ENCODE measurements at places on chromosomes 16 and 17.

DNA sequence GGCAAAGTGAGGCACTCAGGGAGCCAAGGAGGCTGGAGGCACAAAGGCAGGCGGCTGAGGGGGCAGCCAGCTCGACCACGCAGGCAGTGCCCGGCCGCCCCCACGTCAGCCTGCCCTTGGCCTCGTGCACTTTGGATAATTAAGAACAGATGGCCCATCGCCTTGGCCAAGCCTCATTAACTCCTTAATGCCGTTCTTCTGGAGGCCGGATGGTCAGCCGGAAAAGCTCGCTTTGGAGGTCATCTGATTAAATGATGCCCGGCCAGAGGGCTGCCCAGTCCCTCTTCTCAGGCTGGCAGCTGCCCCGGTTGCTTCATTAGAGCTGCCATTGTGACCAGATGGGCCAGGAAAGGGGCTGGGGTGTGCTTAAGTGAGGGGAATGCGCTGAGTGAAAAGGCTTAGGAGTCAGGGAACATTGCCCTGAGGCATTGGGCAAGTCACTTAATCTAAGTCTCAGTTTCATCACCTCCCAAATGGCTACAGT, 364.0 kb downstream of the NPIPA8 start:
- H3K4me1 ChIP-seq, result no peaks in the 10 kb centered on the region
- H3K27ac ChIP-seq, result no peak overlapping the region
- no peaks in the 10 kb centered on the region for H3K27me3 ChIP-seq
- no peaks in the 10 kb centered on the region for H3K36me3 ChIP-seq
- no peak for DNase-seq

GRCh38 chr16:66895999-66896398, 15.7 kb downstream of the PDP2 start:
- no peaks in the 10 kb centered on the region for H3K27me3 ChIP-seq
- no peak overlapping the region for H3K4me3 ChIP-seq
- H3K36me3 ChIP-seq, result peaks cover 8% of the 10 kb centered on the region
- DNase-seq, result no peak

DNA sequence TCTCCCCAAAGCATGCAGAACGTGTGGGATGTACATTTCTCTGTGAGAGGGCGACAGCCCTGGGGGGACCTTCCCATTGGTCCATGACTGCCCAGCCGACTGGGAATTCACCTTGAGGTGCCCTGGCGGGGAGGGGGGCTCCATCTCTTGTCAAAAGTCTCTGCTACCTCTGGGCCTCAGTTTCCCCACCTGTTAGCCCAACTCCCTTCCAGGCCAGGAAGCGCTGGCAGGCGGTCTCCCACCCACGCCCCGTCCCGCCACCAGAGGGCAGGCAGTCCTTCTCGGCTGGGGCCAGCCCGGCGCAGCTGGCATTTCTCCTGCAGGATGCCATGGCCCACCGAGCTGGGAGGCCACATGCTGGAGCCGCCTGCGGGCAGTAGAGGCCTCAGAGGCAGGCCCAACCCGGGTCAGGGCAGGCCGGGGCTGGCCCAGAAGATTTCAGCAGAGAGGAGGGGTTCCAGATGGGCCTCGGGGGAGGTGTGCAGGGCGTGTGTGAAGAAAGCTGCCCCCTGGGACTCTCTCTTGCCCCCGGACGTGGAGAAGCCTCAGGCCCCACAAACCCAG, 16.6 kb downstream of the CD7 start:
- H3K4me3 ChIP-seq, result peak overlapping the region; percentile 22
- H3K27ac ChIP-seq, result peak overlapping the region; percentile 100
- peaks cover 94% of the 10 kb centered on the region for H3K4me1 ChIP-seq
- no peaks in the 10 kb centered on the region for H3K36me3 ChIP-seq
- H3K27me3 ChIP-seq, result no peaks in the 10 kb centered on the region
- DNase-seq, result peak; percentile 77

GRCh38 chr17:64788286-64789060, 126.4 kb upstream of the SMURF2 start:
- H3K36me3 ChIP-seq, result peaks cover 26% of the 10 kb centered on the region
- no peak overlapping the region for H3K27ac ChIP-seq
- H3K4me1 ChIP-seq, result peaks cover 29% of the 10 kb centered on the region
- H3K4me3 ChIP-seq, result no peak overlapping the region
- DNase-seq, result no peak

GRCh38 chr16:12252616-12253015, 276.1 kb downstream of the SNX29 start:
- H3K27me3 ChIP-seq, result no peaks in the 10 kb centered on the region
- DNase-seq, result no peak
- no peak overlapping the region for H3K27ac ChIP-seq
- H3K36me3 ChIP-seq, result no peaks in the 10 kb centered on the region
- no peak overlapping the region for H3K4me3 ChIP-seq

- no peaks in the 10 kb centered on the region for H3K36me3 ChIP-seq
- peaks cover 22% of the 10 kb centered on the region for H3K27me3 ChIP-seq
- peak overlapping the region; percentile 61 for H3K4me3 ChIP-seq
Measured at GRCh38 chr16:10868596-10869469, 8.2 kb upstream of the CIITA start.

- no peak overlapping the region for H3K4me3 ChIP-seq
- DNase-seq, result no peak
- no peak overlapping the region for H3K27ac ChIP-seq
- no peaks in the 10 kb centered on the region for H3K27me3 ChIP-seq
- peaks cover 17% of the 10 kb centered on the region for H3K36me3 ChIP-seq
Measured at GRCh38 chr16:28910086-28911031, 14.7 kb downstream of the RABEP2 start.

DNA sequence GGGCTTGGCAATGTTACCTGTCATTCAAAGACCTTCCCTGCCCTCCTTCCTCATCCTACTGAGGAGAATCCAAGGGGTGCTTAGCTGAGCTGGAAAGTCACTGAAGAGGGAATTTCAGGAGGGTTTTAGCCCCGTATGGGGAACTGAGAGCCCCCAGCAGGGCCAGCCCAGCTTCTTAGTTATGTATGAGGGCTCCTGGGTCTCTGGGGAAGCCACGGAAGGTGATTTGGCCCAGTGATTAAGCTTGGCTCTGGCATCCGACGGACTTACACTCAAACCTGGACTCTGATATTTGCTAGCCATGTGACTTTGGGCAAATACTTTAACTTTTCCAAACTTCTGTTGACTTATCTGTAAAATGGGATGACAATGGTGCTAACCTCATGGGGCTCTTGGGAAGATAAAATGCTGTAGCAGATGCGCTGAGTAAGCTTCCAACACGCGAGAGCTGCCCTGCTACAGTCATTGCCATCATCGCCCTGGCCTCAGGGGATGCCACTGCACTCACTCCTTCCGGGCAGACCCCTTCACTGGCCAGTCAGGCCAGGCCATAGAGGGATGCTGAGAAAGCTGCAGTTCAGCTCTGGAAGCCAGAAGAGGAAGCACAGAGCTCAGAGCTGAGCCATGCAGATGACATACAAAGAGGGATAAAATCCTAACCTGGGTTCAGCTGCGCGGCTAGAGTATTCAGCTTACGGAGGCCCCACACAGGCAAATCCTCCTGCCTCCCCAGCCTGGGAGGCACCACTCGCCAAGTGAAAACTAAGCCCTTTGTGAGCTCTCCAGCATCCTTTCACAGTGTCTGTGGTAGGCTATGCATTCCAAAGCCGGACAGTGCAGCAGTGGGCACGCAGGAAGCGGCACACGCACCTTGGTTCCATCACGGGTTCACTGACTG, 44.9 kb upstream of the PIK3R6 start:
- DNase-seq, result no peak
- peaks cover 75% of the 10 kb centered on the region for H3K36me3 ChIP-seq
- H3K4me1 ChIP-seq, result peaks cover 20% of the 10 kb centered on the region
- no peaks in the 10 kb centered on the region for H3K27me3 ChIP-seq
- no peak overlapping the region for H3K4me3 ChIP-seq
- peak overlapping the region; percentile 56 for H3K27ac ChIP-seq

DNA sequence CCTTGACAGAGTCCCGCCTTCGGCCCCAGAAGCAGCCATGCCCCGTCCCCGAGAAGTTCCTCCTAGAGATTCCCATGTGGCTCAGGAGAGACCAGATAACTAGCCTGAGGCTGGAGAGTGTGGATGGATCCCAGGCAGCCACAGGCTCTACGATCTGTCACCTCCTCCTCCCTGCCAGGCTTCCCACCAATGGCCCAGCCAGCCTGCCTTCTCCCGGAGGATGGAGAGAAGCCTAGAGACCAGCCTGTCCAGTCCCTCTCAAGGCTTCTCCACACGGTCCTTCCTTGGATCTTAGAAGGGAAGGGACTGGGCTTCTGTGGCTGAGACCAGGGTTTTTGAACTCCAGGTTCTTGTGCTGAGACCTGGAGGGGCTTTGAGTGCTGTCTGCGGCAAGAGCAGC, 1.6 kb upstream of the SMTNL2 start:
- H3K4me1 ChIP-seq, result peaks cover 3% of the 10 kb centered on the region
- H3K4me3 ChIP-seq, result no peak overlapping the region
- H3K27ac ChIP-seq, result no peak overlapping the region
- H3K27me3 ChIP-seq, result peaks cover 47% of the 10 kb centered on the region
- H3K36me3 ChIP-seq, result no peaks in the 10 kb centered on the region
- no peak for DNase-seq

DNA sequence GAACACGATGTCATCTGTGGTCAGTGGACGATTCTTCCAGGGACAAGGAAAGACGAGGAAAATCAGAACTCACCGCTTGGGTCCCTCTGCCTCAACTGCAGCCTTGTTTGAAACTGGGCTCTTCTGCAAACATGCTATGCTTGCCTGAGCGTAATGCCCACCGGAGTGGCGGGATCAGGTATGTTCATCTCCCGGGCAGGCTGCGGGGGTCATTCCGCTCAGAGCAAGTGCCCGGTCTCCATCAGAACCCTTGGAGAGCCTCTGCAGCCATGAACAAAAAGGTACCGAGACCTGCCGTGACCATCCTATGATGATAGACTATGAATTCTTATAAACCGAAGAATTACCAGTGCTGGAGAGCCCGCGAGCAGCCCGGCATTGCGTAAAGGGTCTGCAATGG, 64.5 kb upstream of the DNAH17 start:
- no peak for DNase-seq
- peaks cover 2% of the 10 kb centered on the region for H3K36me3 ChIP-seq
- H3K27me3 ChIP-seq, result no peaks in the 10 kb centered on the region
- no peak overlapping the region for H3K4me3 ChIP-seq

DNA sequence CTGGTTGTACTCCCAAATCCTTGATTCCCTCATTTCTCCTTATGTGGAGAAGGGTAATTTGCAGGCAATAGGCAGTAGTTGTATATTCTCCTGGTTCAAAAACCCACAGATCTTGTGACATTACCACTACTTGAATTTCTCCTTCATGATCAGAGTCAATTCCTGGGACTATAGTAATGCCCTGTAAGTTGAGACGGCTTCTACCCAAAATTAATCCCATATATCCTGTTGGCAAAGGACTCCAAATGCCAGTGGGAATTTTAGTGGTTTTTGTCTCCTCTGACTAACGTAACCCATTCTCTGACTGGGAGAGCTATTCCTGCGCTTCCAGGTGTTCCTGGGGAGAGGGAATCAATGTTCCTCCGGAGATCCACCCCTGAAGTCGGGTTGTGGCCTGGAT, 11.6 kb upstream of the ZNF689 start:
- peaks cover 25% of the 10 kb centered on the region for H3K27me3 ChIP-seq
- no peak overlapping the region for H3K27ac ChIP-seq
- DNase-seq, result no peak
- H3K4me1 ChIP-seq, result peaks cover 7% of the 10 kb centered on the region
- H3K4me3 ChIP-seq, result no peak overlapping the region

- no peaks in the 10 kb centered on the region for H3K4me1 ChIP-seq
- no peak overlapping the region for H3K4me3 ChIP-seq
- no peak overlapping the region for H3K27ac ChIP-seq
Measured at GRCh38 chr17:9755083-9755482, 36.3 kb downstream of the DHRS7C start.

DNA sequence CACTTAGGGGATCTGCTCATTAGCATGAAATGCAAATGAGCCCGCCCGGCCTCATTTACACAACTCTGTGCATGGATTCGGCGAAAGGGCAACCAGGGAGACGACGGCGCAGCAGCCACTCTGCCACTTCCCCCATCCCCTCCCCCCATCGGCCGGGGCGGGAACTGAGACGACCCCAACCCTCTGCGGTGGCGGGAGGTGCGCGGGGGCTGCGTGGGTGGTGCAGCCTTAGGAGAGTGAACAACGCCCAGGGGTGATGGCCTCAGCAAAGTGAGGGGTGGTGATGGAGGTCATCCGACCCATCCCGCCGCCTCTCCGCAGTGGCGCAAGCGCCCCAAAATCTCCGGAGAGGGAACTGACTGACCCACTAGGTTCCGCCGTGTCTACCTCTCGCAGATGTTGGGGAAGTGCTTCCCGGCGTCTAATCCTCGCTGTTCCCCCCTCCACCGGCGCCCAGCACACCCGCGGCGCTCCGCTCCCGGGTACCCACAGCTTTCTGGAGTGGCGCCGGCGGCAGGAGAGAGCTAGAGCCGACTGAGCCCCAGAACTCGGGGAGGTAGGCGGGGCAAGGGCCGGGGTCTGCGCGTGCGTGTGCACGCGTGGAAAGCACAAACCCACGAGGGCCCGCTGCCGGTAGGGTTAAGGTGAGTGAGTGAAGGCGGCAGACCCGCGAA, 1.4 kb upstream of the CACNA1G start:
- DNase-seq, result no peak
- H3K27ac ChIP-seq, result no peak overlapping the region
- no peak overlapping the region for H3K4me3 ChIP-seq
- peaks cover 48% of the 10 kb centered on the region for H3K27me3 ChIP-seq
- H3K36me3 ChIP-seq, result no peaks in the 10 kb centered on the region

DNA sequence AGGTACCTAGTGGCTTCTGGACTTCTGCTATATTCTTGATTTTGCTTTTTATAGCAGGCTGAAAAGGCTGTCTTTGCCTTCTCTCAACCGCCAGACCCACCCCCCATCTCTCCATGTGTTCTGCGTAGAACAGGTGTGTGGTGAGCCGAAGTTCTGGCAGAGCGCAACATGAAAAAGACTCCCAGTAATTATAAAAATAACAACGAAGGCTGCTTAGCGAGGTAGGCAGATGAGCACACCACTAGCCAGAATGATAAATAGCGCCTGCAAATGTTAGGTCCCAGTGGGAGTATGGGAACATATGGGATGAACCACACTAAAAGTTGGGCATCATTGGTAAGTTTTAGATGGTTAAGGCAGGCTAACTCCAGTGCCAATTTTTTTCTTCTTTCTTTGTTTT, 14.0 kb upstream of the RBFOX1 start:
- H3K27me3 ChIP-seq, result no peaks in the 10 kb centered on the region
- no peaks in the 10 kb centered on the region for H3K36me3 ChIP-seq
- H3K4me1 ChIP-seq, result no peaks in the 10 kb centered on the region

DNA sequence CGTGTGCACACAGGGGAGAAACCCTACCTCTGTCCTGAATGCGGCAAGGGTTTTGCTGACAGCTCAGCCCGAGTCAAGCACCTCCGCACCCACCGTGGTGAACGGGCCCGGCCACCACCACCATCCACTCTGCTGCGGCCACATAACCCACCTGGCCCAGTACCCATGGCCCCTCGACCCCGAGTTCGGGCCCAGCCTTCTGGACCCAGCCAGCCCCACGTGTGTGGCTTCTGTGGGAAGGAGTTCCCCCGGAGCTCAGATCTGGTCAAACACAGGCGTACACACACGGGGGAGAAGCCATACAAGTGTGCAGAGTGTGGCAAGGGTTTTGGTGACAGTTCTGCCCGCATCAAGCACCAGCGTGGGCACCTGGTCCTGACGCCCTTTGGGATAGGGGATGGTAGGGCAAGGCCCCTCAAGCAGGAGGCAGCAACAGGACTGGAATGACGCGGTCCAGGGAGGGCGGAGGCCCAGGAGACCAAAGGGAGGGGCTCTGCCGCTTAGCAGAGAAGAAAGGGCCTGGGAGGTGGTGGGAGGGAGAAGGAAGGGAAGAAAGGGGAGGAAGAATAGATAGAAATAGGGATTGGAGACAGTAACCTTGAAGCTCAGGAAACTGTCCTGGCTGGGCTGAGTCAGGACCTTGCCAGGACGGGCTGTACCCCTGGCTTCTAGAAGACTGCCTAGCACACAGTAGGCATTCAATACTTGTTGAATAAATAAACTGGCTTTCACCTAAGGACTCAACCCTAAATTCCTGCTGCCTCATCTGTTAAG, 3.6 kb downstream of the ZNF48 start:
- H3K27ac ChIP-seq, result no peak overlapping the region
- peak overlapping the region; percentile 85 for H3K4me3 ChIP-seq
- peaks cover 11% of the 10 kb centered on the region for H3K27me3 ChIP-seq
- peaks cover 62% of the 10 kb centered on the region for H3K4me1 ChIP-seq

Data from activated CD8-positive, alpha-beta T cell treated with anti-CD3 and anti-CD28 coated beads, Interleukin-2, amount 10 ng/mL, durations not matched to agents 7 days and 5 days (primary cell).